Stimulated activated CD4-positive, alpha-beta T cell treated with anti-CD3 and anti-CD28 coated beads, TNF-alpha, amount 100 ng/mL, for 24 hours (primary cell): ENCODE measurements at places on chromosomes 5 and 9.

DNA sequence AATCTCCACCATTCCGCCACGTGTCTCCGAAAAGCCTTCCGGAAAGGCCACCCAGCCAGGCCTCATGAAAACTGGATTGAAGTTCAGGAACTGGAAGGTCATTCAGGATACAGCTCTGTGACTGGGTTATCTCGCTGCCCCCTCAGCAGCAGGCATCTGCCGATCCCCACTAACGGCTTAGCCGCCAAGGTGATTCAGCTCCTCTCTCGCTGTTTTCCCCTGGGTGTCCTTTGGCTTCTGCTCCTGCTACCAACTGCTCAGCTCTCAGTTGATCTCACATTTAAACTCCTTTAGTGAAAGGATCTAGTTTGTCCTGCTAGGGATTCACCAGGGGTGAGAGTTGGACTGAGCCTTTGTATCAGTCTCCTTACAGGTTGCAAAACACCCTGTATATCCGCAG is 2.2 kb upstream of the GDNF start:
- no peak for DNase-seq

DNA sequence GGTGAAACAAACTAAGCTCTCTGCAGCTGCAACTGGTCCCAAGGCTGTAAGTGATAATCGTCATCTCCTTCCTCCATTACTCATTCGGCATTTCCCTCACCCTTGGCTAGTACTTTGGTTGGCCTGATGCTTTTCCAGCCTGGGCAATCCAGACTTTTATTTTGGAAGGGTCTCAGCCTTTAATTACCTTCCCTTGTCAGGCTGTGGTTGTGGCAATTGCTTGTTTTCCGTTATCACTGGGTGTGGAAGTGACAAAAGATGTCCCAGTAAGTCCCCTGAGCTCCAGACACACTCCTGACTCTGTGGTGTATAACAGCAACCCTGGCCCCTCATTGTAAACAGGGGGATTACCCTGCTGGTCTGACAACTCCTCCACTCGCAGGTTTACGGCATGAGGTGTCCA is 6.3 kb upstream of the FAF2 start:
- no peak for DNase-seq

- no peak for DNase-seq
Observed at GRCh38 chr5:64811050-64811640, 42.4 kb downstream of the CWC27 start.

DNA sequence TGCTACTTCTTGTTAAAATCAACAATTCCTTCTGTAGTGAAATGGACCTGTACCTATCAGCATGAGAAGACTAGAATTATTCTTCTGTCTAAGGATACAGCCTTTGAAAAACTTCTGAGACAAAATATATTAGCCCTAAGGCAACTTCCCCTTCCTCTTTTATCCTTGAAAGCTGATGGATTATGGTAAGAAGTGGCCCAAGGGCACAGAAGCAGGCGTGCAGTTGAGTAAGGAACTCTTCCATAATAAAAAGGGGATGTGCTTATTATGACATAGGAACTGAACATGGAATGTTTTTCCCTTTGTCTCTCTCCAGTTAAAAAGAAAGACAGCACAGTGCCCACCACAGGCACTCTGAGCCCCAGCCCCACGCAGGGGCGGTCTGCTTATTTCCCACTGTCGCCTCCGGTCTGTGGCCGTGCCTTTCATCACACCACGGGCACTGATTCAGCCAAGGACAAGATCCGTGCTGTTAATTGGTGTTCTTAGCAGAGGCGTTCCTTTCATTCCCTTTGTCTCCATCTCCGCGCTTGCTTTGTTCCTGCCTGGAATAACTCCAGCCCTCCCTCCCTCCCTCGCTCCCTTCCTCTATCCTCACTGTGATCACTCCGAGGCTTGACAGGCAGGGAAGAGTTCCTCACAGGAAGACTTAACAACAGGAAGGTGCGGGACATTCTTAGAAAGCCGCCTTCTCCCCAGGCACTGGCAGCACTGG is 135.9 kb upstream of the OTULINL start:
- DNase-seq: no peak

DNA sequence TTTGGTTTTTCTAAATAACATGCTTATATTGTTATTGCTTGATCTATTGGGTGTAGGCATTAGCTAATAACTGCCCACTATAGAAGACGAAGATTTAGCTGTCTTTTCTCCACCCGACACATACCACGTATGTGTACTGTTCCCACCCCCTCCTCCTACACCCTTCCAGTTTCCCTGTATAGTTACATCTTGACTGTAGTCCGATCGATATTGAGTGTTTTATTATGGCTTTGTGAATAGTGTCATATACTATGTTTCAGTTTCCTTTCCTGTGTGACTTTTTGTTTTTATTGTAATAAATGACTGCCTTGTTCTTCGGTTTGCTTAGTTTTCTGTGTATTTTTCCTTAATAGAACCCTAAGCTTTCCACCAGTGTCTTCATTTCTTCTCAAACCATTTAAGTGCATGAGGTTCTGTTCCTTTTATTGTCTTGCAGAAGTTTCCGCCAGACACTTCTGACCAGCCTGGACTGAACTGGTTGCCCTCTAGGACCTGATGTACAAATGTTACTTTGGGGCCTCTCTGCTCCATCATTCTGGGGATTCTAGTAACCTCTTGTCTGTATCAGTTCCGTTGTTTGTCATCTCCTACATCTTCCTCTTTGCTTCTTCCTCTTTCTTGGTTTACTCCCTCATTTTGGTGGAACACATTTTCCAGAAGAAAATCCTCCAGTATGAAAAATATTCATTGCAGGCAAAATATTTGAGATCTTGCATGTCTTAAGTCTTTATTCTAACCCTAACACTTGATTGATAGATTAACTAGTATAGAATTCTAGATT is 61.8 kb downstream of the PRKACG start:
- DNase-seq: no peak

- no peak for DNase-seq
Observed at GRCh38 chr5:107265193-107265592, 405.5 kb downstream of the EFNA5 start.

DNA sequence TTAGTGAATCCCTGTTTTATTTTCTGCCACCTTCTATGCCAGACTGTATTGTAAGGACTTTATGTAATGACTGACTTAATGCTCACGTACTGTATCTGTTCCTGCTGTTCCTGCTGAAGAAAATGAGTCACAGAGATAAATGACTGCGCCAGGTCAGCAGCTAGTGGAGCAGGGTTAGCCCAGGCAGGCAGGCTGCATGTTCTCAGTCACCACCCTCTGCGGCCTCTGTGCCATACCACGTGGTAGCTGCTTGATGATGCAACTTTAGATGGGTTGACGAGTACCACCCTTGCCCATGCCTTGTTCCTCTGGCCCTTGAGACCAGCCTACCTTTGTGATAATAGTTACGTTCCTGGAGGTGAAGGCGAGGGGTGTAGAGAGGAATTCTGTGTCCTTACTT is 161.9 kb downstream of the TRIO start:
- DNase-seq: no peak

- no peak for DNase-seq
Observed at GRCh38 chr5:92409134-92409533, 1026.0 kb upstream of the ARRDC3 start.

DNA sequence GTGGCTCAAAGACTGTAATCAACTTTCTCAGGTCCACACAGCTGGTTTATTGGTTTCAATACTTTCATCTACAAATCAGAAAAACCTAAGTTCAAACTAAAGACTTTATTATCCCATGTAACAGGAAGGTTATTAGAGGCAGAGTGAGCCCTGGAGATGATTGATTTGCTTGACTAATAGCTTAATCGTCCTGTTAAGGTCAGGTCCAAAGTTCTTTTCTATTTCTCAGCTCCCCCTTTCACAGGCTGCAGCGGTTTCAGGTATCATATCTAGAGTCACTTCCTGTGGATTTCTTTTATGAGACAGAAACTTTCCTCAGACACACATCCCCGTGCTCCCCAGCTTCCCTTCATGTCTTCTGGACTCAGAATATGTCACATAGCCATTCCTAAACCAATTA is 166.4 kb downstream of the PRELID2 start:
- no peak for DNase-seq

- no peak for DNase-seq
Observed at GRCh38 chr5:14374100-14374499, 207.5 kb upstream of the OTULINL start.

DNA sequence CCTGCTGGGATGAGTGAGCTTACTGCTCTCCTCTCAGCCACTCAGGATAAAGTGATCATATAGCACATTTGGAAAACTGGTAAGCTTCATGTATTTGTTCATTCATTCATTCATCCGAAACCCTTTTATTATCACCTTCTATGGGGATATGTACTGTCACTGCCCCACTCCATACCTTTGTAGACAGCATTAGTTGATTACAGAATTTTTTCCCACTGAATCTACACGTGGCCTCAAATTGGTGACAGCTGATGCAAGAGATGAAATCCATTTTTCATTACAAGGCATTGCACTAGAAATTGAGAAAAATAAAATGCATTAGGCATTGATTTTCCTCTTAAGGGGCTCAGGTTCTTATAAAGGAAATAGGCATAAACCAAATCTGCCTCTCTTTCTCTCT is 9.7 kb downstream of the GRIA1 start:
- DNase-seq: no peak

GRCh38 chr9:124019771-124020519 is 8.4 kb downstream of the LHX2 start:
- DNase-seq: no peak

GRCh38 chr5:130277002-130277401 is 372.7 kb downstream of the CHSY3 start:
- DNase-seq: no peak

- no peak for DNase-seq
Observed at GRCh38 chr5:155591273-155591672, 577.7 kb downstream of the KIF4B start.

- DNase-seq: no peak
Observed at GRCh38 chr9:28050941-28051340, 477.7 kb upstream of the C9orf72 start.

DNA sequence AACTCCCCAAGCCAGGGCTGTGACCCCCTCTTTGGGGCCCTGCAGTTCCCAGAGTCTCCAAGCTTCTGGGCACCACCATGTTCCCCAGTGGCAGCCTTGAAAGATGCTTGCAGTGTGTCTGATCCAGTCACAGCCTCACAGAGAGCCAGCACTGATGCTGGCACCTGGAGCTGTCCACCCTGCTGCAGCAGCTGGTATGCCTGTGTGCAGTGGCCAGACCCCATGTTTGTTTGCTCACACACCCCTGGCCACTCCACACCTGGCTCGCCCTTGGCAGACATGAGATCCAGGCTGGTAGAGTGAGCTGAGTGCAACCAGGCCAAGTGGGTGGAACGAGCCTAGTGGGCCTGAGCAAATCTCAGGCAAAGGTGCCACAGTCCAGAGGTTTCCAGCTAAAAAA is 106.0 kb downstream of the C9orf50 start:
- DNase-seq: no peak

GRCh38 chr5:53594419-53594818 is 34.0 kb downstream of the NDUFS4 start:
- DNase-seq: no peak

DNA sequence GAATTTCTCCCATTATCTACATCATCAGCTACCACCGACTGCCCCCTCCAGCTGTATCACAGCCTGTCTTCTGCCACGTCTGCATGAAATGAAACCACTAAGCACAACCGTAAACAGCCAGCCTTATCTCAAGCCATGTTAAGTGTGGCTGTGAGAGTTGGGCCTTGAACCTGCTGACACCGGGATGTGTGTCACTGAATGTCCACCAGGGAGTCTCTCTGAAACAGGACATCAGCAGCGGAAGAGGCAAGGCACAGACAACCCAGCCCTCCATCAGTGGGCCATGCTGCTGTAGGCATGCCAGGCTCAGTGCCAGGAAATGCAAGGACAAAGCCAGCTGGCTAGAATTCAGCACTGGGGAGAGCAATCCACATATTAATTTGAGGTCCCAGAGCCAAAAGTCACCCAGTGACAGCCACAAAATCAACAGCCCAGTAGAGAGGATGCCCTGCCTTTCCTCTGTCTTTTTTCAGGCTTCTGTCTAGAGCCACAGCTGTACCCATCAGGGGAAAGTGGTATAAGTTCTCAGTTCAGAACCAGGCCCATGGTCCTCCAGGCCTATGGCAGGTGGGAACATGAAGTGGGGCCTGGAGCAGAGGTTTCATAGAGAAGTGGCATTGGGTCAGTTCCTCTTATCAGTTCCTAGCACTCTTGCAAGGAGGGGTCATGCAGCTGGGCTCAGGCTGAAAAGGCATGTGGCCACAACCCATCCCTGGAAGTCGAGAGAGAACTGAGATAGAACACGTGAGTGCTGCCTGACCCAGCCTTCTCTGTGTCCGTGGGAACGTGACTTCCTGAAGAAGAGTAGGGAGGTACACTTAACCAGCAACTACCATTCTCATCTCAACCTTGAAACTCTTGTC is 199.4 kb downstream of the ESM1 start:
- no peak for DNase-seq

DNA sequence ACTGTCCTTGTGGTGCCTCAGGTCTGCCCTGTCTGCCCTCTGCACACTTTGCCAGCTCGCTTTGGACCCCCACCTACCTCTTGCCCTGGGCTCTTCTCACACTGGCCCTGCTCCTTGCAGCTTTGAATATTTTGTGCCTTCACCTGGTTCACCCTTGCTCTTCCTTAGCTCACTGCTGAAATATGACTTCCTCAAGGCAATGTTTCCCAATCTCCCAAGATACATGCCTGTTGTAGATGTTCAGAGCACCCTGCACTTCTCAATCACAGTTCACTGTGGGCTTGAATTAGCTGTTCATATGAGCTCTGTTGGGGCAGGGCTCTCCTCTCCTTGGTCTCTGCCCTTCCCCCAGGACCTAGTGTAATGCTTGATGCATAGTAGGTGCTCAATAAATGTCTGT is 8.0 kb downstream of the AFAP1L1 start:
- no peak for DNase-seq

GRCh38 chr5:177327539-177328522 is 16.1 kb upstream of the MXD3 start:
- no peak for DNase-seq

- no peak for DNase-seq
Observed at GRCh38 chr5:74396913-74397622, 243.5 kb downstream of the ENC1 start.

DNA sequence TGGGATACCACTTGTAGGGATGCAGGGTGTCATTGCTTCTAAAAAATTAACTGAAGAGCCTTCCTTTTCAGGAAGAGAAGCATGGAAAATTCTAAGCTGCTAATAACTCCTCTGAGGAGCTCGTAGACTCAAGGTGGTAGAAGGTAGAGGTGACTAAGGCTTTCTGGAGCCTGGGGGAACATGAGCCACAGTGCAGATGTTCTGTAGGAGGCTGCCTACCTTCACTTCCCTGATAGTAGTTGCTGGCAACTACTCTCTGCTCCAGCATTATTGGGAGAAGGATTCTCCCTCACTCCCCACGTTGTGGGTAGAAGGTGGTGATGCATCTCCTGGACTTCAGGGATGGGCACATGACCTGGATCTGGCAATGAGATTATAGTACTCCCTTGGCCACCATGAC is 86.7 kb upstream of the STARD4 start:
- no peak for DNase-seq

GRCh38 chr5:61768692-61769281 is 436.7 kb downstream of the ZSWIM6 start:
- DNase-seq: no peak
